ENCODE measurements at places on chromosomes 5 and 9.

GRCh38 chr5:132500931-132501628 lies 10.5 kb upstream of the IRF1 start:
- DNase-seq: peak; percentile 62

DNA sequence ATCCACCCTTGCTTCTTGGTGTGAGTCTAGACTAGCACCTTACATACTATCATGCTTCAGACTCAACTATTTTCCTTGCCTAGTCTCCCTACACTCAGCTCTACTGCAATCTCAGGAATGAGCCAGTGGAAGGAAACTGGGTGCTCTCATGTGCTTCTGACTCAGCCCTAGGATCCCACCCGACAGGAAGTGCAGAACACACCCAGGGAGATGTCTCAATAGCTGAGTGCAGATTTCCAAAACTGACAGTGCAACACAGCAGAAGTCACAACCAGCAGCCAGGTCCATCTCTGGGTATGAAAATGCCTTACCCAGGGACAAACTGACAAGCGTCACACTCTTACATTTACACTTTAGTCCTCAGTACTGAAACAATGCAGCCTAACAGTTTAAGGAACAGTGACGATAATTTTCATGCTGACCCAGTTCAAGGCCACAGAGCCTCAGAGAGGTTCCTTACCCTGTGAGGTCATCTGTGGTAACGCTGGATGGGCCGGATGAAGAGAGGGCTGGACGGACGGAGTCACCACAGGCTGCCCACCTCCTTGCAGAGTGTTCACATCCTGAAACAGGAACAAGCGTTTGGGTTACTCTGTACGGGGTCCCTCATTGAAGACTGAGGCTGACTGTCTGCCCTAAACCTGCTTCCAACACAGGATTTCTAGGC lies 33.0 kb downstream of the FKBP15 start:
- peak; percentile 80 for DNase-seq

- peak; percentile 71 for DNase-seq
These were observed 126.9 kb downstream of the TLE1 start for GRCh38 chr9:81562231-81563019.

DNA sequence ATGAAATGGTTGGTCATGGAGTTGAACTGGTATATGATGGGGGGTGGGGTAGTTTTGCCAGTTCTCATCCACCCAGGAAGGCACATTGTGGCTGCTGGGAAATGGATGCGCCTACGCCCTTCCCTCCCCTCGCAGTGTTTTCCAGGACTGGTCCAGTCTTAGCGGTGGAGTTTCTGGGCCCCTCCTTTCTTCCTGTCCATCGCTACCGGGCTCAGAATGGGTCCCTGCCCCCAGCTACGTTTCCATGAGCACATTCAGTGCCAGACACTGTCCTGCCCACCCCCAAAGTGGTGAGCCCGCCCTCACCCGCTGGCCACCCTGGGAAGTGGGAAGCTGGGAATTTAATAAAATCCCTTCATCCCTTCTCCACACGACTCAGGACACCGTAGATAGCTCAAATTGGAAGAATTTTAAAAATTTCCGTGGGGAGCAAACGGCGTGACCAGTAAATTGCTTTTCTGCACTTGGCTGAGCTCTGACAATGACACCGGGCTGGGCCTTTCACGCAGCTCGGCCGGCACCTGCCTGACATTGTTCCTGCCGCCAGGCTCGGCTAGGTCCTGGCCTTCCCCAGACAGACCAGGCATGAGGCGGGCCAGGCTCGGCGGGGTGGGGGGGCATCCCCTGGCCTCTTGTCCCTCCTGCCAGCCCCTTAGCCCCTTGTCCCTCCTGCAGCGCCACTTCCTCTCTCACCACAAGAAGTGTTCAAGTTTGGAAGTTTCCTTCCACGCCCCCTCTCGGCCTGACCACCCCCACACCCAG lies 3.6 kb downstream of the FGF18 start:
- DNase-seq: no peak

GRCh38 chr5:143056339-143056704 lies 286.1 kb downstream of the ARHGAP26 start:
- DNase-seq: peak; percentile 51

DNA sequence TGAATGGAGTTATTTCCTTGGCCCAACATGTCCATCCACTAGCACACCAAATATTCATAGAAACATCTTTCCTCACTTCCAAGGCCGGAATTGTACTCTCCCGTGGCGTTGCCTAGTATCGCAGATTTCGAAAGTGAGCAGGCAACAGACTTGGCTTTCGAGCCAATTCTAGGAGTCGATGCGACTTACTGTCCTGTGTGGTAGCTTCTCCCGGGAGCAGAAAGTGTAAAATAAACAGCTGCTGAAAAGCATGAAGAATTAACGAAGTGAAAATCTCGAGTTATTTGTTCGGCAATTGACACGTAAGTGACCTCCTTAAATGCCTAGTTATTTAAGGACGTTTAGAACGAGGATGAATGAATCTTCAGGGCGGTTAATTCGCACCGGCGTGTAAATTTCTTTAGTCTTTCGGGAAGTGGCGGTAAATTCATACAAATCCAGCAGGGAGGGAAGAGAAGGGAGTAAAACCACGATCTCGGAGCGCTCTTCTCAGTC lies 449 bp upstream of the PCSK5 start:
- peak; percentile 67 for DNase-seq

- DNase-seq: no peak
These were observed 133.3 kb upstream of the PPP1R2B start for GRCh38 chr5:156716591-156717380.

DNA sequence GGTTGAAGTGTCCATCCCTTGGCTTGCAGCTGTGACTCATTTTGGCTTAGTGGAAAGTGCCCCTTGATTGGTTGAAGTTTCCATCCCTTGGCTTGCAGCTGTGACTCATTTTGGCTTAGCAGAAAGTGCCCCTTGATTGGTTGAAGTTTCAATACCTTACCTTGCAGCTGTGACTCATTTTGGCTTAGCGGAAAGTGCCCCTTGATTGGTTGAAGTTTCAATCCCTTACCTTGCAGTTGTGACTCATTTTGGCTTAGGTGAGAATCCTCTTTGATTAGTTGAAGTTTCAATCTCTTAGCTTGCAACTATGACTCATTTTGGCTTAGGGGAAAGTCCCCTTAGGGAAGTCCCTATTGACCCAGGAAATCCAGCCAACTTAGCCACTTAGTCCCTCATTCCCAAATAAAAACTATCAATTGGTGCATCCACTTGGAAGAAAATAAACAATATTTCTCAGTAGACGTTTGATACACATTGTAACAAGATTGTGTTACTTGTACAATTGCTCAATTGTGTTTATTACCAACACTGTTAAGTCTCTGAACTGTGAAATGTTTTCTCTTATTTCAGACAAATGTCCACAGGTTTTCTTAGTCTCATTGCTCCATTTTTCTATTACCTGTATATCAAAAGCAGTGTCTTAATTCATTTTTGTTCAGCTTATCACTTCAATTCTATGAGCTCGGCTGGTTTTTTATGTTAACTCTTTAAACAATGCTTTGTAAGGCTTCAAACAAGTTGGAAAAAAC lies 2308.8 kb upstream of the ACO1 start:
- DNase-seq: no peak

DNA sequence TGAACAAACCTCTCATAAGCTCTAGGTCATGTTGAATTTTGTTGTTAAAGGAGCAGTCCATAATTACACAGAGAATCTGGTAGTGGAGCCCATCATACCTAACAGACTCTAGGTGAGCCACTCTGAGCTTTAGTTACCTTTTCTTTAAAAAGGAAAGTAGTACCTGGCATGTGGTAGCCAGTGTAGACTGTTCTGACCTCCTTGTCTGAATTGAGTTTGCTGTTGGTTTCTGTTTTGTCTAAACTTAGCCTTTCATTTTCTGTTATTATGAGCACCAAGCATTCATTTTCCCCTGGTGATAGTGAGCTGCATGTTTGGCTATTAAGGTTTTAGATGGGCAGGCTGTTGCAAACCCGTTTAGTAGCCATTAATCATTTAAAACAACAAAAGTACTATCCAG lies 112.2 kb downstream of the MAST4 start:
- DNase-seq: no peak

DNA sequence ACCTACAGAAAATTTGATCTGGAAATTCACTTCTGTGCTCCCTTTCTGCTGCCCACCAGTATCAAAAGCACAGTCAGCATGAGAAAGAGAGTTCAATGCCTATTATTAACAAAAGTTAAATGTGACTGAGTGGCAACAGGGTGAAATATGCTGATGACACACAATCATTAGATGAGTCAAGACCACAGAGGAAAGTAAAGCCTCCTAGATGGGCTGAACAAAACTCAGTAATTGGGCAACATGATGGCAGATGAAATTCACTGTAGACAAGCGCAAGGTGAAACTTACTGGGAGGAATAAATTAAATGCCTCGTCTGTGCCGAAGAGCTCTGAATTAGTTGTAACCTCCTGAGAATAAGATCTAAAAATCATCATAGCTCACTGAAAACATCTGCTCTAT lies 752.8 kb downstream of the IRX1 start:
- DNase-seq: peak; percentile 72

- DNase-seq: no peak
These were observed 31.9 kb downstream of the RXRA start for GRCh38 chr9:134358026-134358661.

- no peak for DNase-seq
These were observed 3.4 kb downstream of the DOLK start for GRCh38 chr9:128943832-128944620.

GRCh38 chr5:179729727-179730126 lies 2.9 kb upstream of the MAML1 start:
- no peak for DNase-seq

DNA sequence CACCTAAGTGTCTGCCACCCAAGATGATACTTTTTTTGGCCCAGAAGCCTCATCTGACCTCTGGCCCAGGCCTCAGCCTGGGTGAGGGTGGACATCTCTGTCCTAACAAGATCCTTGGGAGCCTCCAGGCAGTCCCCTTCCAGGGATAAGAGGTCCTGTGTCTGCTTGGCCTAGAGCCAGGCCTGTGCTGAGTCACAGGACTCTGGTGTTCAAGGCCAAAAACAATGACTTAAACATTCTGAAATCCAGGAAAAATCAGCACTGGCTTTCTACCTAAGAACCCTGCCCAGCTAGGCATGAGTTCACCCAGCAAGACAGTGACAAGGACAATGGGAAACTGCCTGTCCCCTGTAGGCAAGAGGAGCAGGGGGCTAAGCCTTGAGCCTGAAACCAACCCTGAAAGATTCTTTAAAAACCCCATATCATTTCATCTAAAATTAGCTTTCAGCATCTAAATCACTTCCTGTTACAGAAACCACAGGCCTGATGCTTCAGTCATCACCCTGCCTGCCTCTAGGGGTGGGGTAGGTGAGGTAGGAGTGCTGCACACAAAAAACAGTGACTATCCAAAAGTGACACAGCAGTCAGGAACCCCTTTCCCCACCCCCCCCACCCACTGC lies 29.9 kb downstream of the CSF2 start:
- DNase-seq: peak; percentile 94

GRCh38 chr5:59236986-59237385 lies 654.1 kb downstream of the RAB3C start:
- peak; percentile 52 for DNase-seq

DNA sequence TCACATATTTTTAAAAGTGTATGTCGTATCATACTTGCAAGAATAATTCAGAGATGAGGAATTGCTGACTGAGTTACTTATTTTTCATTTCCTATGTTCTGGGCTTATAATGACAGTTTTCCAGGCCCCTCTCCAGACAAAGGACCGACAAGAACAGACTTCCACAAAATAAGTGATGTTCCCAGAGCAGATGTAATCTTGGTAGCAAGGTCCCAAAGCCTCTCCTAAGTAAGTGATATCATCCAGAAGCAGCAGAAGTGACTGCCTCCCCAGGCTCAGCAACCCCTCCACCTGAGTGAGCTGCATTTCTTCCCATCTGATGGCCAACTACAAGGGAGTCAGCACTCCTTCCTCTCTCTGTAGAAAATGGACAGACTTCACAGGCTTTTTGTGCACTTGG lies 57.1 kb downstream of the SEMA6A start:
- DNase-seq: no peak

- no peak for DNase-seq
These were observed 26.0 kb downstream of the ZCCHC7 start for GRCh38 chr9:37146410-37146809.

- no peak for DNase-seq
These were observed 81.6 kb upstream of the MRPS30 start for GRCh38 chr5:44727100-44727499.

DNA sequence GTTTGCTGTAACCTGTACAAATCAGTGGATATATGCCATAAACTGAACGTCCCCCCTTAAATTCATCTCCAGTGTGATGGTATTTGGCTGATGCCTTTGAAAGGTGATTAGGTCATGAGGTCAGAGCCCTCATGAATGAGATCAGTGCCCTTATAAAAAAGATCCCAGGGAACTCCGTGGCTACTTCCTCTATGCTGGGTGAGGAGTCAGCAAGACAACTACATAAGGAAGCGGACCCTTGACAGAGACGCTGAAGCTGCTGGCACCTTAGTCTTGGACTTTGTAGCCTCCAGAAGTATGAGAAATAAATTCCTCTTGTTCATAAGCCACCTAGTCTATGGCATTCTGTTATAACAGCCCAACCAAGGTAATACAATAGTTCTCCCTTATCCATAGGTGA lies 215.1 kb upstream of the ZNF608 start:
- no peak for DNase-seq

DNA sequence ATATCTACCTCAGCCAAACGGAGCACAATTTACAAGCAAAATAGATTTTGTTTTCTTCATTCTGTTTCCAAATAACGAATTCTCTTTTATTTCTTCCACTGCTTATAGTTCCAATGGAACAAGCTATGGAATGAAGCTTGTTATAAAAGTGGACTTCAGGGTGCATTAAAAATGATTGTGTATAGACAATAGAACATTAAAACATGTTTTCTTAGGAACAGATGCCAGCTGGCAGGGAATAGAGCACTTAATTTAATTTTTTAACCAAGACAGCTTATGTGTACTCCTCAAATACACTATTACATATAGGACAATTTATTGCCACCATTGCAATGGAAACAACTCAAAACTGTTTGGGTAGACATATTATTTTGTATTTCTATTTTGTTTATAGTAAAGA lies 860.1 kb upstream of the TYRP1 start:
- no peak for DNase-seq

GRCh38 chr9:87386490-87387025 lies 111.1 kb upstream of the DAPK1 start:
- DNase-seq: no peak
